ENCODE measurements at places on chromosomes 11 and 22.
A peak's percentile ranks its signal among the peaks of the same experiment; 100 is the strongest.

DNA sequence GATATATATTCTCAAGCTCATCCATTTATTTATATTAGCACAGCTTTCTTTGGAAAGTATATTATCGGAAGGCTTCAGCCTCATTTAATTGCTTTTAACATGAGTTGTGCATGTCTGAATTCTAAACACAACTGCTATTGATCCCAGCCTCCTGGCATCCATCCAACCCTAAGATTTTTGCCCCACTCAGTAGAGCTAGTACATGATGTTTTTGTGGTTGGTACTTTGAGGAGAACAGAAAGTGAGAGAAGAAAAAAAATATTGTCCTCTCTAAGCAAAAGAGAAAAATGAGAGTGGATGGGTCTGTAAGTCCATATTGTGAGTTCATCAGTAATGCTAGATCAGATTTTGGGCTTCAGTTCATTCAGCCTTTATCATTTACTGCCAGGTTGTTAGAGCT, 198.7 kb downstream of the DDX10 start:
- no peak for DNase-seq

DNA sequence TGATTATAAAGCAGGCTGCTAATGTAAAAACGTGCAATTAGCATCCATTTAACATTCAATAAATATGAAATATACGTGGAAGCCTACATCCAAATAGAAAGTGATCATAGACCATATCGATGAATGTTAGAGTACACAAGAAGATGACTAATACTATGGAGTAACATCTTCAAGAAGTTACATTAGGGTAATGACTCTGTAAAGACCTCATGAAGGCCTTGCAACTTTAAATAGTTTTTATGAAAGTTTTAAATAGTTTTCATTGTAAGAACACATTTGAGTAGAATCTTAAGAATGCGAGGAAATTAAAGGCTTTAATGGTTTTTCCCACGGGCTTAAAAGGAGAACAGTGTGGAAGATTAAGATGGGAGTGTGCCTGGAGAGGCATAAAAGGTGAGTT, 1.4 kb downstream of the TRIM34 start:
- DNase-seq = peak; percentile 42

GRCh38 chr11:83666149-83666548, 380.0 kb upstream of the CCDC90B start:
- no peak for DNase-seq

DNA sequence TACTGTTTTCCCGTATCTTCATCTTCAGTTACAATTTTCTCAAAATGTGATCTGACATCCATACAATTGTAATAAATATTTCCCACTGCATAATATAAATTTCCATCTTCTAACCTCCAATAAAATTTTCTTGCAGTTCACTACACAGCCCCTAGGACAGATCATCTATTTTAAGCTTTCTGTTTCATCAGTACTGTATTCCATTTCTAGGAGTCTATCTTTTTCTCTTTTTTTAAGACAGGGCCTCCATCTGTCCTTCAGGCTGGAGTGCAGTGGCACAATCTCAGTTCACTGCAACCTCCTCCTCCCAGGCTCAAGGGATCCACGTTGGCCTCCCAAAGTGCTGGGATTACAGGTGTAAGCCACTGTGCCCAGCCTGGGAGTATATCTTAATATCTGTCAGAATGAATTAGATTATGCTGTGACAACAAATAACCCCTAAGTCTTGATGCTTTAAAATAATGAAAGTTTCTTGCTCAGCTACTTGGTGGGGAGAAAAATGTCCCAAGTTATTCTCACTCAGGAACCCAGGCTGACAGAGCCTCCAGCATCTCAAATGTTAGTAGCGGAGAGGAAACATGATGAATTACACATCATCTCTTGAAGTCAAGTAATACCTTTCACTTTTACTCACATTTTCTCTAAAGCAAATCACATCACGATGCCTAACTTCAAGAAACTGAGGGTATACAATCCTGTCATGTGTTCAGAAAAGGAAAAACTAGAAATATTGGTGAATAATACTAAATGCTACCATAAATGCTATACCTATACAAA, 92.2 kb downstream of the BUD13 start:
- no peak for DNase-seq

DNA sequence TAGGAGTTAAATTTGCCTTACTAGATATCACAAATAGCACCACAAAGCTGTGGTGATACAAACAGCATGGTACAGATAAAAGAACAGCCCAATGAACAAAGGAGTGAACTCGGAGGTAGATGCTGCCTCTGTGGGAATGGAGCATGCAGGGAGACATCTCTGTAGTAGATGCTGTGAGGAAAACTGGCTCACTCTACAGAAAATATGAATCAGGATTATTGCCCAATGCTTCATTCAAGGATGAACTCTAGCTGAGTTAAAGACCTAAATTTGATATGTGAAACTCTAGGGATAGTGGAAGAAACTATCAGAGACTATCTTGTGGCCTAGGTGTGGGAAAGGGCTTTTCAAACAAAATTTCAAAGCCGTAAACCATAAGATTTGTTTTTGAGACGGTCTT, 15.3 kb upstream of the CAPN5 start:
- DNase-seq = no peak
